ENCODE measurements at places on chromosomes 7 and 10.

DNA sequence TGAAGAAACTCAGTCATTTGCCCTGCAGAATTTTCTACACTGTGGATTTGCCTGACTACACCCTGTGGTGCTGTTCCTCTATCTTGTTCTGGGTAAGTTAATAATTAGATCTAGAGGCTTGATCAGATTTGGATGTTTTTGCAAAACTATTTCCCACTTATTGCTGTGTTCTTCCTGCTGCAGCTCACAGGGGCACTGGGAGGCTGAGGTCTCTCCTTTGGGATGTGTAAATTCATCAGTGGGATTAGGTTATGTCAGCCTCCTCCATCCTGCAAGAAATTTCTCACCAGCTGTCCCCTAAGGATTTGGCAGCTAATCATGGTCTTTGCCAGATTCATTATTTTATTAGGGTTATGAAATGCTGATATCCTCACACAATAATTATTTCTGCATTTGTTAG is 148.1 kb upstream of the ZNF32 start:
- DNase-seq: no peak

GRCh38 chr7:94375691-94376090 is 19.0 kb upstream of the COL1A2 start:
- peak; percentile 39 for DNase-seq

GRCh38 chr10:69652111-69652856 is 22.2 kb downstream of the FAM241B start:
- no peak for DNase-seq

- no peak for DNase-seq
Measured at GRCh38 chr10:78314651-78315050, 281.0 kb downstream of the RPS24 start.
